ENCODE measurements at places on chromosomes 16 and 17.

DNA sequence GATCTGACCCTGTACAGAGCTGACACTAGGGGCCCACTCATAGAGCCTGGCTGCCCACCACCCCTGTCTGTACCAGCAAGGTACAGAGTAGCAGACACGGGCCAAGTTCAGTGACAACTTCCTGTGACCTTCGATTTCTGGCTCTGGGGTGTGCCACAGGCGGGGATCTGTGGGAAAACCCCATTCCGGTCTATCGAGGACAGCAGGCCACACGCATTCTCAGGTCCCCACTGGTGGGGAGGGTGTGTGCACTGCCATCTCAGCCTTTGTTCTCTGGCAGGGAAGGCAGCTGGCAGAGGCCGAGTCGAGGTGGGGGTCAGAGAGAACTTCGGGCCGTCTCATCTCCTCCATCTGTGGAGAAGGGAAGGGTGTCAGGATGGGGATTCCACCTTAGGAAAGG lies 10.0 kb downstream of the NLE1 start:
- DNase-seq: no peak

- no peak for DNase-seq
Measured at GRCh38 chr17:45115871-45116270, 16.4 kb downstream of the PLCD3 start.

DNA sequence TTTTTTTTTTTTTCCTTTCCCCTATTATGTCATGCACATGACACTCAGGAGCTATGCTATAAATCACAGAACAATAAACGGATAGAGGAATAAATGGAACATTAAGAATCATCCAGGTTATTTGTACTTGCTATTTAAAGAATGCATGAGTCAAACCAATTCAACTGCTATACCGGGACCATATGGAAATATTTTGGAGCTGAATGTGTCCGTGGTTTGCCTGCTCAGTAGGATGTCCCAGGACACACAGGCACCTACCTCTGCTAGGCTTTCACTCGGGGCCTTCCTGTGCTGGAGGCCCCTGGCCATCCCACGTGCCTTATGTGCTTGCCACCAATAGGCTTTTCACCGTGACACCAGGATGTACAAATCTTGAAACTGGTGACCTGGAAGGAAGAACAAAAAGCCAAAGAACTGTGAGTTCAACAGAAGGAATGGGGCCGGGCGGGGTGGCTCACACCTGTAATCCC lies 15.3 kb upstream of the SEC14L1 start:
- no peak for DNase-seq

- DNase-seq: no peak
Measured at GRCh38 chr16:15732416-15732815, 82.4 kb downstream of the NDE1 start.

- DNase-seq: no peak
Measured at GRCh38 chr16:5006348-5007193, 27.2 kb downstream of the NAGPA start.

DNA sequence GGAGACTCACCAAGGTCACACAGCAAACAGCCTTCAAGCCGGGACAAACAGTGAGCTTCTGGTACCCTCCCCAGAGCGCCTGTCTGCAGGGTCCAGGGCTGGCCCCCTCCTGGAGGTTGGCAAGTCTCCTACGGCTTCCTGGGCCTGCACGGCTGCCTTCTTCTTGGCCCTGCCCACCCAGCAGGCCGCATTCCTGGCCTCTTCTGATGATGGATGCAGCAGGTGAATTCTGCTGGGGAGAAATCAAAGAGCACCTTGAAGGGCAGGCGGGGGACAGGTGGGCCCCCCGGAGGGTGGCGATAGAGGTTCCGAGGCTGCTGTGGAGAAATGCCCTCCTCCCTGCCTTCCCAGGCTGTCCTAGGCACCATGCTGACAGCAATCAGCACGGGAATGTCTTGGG lies 3.8 kb upstream of the NOS2 start:
- DNase-seq: no peak

DNA sequence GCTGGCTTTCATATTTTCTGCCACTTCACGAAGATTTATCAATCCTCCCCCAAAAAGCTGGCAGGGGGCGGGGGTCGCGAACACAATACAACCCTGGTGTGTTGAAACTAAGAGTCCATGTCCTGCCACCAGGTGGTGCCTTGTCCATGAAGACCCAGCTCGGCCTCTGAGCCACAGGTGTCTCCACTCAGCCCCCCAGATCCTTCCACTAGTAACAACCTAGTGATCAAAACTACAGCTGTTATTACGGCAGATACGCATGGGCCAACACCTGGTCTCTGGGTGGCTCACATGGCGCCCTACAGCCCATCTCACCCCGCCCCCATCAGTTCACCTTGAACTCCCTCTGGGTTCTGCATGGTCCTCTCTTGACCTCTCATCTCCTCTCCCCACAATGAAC lies 27.7 kb downstream of the USP7 start:
- no peak for DNase-seq

GRCh38 chr16:68362262-68362913 lies 51.6 kb downstream of the PRMT7 start:
- no peak for DNase-seq

DNA sequence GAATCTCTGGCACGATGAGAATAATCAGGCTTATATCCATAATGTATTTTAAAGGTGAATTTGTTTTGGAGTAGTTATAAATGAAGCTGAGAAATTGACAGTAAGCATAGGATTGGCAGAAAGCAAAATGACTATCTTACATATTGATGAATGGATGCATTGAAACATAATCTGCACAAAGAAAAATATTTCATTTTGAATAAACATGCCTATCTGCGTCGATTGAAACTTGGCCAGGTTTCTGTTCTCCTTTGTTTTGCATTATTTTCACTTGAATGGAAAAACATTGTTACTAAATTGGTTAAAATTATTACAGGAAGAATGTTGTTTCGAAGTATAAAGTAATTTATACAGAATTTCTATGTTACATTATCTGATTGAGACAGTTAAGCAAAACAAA lies 128.2 kb downstream of the USP22 start:
- no peak for DNase-seq

DNA sequence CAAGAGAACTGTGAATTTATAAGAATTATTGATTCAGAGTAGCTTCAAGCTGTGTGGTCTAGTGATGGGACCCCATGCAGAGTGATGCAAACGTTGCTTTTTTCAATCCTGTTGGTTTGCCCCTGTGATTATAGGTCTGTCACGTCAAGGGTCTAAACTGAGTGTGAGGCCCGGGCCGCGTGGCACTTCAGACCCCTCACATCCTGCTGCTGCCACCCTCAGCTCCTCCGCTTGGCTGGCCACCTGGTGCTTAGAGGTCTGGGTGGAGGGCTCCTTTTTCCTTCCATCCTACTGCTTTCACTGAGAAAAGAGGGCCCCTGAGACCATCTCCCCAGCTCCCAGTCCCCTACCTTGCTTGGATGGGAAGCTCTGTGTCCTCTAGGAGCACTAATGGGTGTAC lies 12.0 kb downstream of the MYL4 start:
- DNase-seq: no peak

- no peak for DNase-seq
Measured at GRCh38 chr17:299546-299945, 53.1 kb downstream of the RPH3AL start.

GRCh38 chr16:75579281-75579834 lies 13.2 kb downstream of the GABARAPL2 start:
- no peak for DNase-seq

DNA sequence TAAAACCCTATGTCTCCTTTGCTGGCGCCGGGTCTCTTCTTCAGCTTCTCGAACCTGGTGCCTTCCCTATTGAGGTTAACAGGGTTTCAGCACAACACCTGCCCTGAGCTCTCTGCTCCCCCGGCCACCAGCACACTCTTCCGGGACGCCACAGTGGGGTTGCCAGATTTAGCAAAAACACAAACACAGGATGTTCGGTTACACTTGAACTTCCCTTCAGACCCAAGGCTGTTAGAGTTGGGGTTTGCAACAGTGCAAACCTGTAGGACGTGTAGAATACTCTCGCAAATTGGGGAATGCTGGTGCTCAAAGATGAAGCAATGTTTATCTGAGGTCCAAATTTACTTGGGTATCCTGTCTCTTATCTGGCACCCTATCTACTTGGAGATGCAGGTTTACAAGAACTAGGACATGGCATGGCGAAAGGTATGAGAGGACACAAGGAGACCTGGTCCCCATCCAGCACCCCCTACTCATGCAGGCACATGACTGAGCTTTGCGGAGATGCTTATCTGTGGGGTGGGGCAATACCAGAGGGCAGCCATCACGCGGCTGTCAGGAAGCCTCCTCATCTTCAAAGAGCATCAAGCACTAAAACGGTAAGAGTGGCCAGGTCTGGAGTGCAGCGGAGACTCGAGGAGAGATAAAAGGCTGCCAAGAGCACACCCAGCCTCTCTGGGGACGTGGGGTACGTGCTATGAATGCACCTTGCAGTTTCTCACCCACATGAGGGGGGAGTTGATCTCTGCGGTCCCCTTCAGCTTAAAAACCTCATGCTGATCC lies 52.8 kb downstream of the SDK2 start:
- peak; percentile 15 for DNase-seq

DNA sequence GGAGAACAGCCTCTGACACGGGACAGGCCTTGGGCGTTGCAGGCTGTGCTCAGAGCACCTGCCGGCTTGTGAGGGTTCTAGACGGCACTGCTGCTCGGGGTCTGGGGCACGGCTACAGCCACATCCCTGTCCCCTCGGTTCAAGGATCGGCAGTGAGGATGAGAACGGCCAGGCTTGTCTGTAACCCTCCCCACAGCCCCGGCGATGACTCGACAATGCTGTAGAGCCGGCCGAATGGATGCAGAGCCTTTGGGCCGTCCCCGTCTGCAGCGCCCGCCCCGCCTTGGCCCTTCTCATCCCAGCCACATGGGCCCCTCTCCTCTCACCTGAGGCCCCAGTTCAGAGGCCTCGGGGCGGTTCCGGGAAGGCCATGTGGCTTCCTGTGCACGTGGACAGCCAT lies 49.0 kb upstream of the METRNL start:
- no peak for DNase-seq

- peak; percentile 93 for DNase-seq
Measured at GRCh38 chr17:41666708-41667279, 21.9 kb upstream of the EIF1 start.
